ENCODE measurements at places on chromosomes 13 and 19. TPM values are rescaled to one million over a fixed set of nuclear protein-coding genes. Genes with fewer than 3 reads are reported as not detected.

DNA sequence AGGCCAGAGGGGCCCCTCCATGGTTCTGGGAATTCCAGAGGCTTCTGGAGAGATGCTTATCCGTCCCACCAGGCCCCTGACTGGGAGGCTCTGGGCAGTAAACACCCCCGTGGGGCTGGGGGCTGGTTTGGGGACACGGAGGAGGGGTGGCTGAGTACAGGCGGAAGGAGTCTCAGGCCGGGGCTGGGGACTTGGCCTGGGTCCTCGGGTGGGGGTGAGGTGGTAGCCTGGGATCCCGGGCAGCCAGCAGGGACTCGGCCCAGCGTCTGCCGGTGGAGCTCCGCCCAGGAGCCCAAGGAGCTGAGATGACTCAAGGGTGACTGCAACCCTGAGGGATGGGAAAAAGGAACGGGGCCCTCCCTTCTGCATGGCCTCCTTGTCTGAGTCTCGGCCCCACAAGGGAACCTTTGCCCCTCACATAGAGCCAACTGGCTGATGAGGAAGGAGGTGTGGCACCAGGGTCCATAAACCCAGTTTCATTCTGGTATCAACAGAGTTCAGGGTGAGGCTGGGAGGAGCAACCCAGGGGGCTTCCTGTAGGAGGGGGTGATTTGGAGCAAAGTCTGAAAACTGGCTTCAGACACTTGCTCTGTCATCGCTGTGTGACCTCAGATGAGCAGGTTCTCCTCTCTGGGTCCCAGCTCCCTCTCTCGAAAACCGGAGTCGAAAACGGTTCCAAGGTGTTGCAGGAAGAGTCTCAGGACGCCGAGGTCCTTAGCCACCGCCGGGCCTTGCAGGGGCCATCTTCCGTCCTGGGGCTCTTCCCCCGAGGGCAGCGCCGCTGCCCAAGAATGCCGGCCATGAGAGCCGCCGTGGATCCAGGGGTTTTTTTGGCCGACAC, 809 bp downstream of the MISP start:
- DNase-seq, result no peak

DNA sequence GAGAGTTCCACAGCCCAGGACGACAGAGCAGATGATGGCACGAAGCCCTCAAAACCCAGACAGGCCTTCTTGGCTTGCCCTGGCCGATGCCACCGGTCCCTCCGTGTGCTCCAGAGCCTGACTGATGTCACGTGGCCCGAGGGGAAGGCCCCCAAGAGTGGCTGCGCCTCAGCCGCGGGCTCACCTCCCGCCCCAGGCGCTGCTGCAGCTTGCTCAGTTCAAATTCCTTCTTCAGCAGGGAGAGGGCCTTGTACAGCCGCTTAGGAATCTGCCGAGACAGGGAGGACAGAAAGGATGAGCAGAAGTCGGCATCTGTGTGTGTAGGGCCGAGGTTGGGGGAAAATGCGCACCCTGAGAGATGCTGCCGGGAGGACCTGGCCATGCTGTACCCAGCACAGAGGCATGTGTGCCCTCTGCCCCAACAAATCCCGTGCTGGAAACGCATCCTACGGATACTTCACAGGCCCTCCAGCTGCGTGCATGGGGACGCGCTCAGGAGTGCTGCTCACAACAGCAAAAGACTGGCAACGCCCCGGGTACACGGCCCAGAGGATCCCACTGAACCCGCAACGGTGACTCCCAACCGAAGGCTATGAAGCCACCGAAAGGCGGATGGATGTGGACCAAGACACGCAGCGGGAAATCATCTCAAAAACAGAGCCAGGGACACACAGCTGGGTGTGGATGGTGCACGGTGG, 12.9 kb downstream of the LONP1 start:
- DNase-seq, result no peak

GRCh38 chr19:37220383-37220782, 2.4 kb downstream of the ZNF383 start:
- DNase-seq, result no peak

- DNase-seq, result no peak
Measured at GRCh38 chr19:3149526-3150505, 14.0 kb downstream of the GNA15 start.

GRCh38 chr19:45729800-45730290, 851 bp downstream of the FBXO46 start:
- no peak for DNase-seq

The PABPC3 gene
- 1.4 TPM for polyA plus RNA-seq

The DIAPH3 gene
- polyA plus RNA-seq, result 12.8 TPM

The ERVK3-1 gene
- 53.6 TPM for polyA plus RNA-seq

Measured in right renal cortex interstitium (tissue), 3 donors.